ENCODE measurements at places on chromosomes 3 and 15. TPM values are rescaled to one million over a fixed set of nuclear protein-coding genes. Genes with fewer than 3 reads are reported as not detected.

DNA sequence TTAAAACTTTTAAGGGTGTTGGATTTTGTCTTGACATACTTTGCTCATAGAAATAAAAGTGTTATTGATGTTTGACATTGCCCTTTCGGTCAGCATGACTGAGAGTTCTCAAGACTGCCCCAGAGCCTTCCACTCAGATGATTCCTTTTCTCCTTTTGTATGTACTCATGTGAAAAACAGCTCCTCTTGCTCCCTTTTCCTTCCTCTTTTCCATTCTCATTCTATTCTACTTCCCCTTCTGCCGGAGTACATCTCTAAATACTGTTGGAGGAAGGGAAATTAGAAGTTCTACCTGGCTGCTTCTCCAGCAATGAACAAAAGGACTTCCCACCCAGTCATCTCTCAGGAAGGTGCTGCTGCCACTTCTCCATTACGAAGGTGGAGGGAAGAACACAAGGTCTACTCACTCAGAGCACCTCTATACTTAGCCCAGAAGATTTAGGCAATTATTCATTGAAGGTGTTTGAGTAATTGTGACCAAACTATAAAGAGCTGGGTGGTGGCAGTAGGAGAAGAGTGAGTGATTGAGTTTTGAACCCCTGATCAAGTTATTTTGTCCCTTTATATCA lies 163.8 kb upstream of the MBNL1 start:
- DNase-seq = no peak

The LSMEM2 gene
- 35.9 TPM for polyA plus RNA-seq

GRCh38 chr3:172987273-172987672 lies 153.8 kb downstream of the SPATA16 start:
- DNase-seq = no peak

The EMC7 gene
- 46.7 TPM for polyA plus RNA-seq

- DNase-seq = no peak
These were observed 341.7 kb downstream of the CLSTN2 start for GRCh38 chr3:140276703-140277102.
